ENCODE measurements at places on chromosomes 1 and 21. TPM values are rescaled to one million over a fixed set of nuclear protein-coding genes. Genes with fewer than 3 reads are reported as not detected.
A peak's percentile ranks its signal among the peaks of the same experiment; 100 is the strongest.

The GBP6 gene
- 0.23 TPM for total RNA-seq

DNA sequence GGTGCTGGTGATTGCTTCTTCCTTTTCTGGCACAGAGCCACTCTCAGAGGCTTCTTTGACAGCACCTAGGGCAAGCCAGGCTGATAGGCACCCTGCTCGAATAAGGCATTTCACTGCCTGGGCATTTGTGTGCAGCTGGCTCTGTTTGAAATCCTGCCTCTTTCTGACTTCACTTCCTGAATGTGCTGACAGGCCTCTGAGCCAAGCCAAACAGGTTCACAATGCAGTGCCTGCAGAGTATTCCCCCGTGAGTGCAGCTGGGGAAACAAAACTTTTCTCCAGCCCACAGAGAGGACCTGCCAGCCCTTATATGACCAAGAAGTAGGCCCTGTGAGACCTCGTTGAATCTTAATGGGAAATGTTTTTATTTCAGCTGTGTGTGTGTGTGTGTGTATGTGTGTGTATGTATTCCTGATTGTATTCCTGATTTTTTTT lies 10.4 kb downstream of the JUN start:
- peak; percentile 77 for DNase-seq

DNA sequence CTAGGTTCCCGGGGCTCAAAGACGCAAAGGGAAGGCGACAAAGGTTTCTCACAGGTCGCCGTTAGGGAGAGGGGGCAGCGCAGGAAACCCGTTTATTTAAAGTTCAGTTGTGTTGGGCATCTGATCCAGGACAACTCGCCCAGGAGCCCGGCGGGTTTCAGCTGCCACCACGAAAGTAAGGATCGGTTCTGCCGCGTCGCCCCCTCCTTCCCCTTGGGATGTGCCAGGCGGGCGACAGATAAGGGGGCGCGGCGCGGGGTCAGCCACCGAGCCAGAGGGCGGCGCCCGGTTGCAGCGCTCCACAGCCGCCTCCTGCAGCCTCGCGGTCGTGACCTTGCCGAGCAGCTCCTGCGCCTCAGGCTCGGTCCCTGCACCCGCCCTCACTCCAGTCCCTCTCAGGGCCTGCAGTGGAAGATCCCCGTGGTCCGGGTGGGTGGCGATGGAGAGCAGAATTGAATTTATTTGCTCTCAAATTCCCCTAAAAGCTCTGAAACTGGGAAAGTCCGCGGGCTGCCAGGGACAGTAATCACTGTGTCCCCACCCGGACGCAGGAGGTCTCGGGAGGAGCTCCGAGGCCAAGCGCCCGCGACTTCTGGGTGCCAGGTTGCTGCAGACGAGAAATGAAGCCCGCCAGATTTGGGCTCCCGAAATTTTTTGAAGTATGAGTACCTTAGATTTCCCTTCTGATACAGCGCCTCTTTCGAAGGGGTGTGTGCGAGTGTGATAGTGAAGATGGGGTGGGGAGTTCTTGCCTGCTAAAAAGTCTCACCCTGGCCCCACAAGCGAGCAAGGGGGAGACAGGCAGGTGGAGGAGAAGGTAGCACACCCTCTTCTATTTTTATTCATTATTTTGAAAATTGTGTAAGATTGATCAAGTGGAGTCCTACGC lies 28.4 kb upstream of the NFIA start:
- peak; percentile 72 for DNase-seq

DNA sequence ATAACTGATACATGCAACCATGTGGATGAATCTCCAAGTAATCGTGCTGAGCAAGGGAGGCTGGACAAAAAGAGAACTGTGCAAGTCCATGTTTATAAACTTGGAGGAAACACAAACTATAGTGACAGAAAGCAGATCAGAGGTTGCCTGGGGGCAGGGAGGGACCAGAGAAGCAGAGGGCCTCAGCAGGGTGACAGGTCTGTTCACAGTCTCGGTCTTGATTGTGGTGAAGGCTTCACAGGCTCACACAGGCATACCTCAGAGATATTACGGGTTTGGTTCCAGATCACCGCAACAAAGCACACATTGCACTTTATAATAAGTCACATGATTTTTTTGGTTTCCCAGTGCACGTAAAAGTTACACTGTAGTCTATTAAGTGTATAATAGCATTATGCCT lies 28.5 kb downstream of the ACOT7 start:
- no peak for DNase-seq

- DNase-seq: no peak
Observed at GRCh38 chr1:20074725-20075171, 4.8 kb downstream of the PLA2G5 start.

- no peak for DNase-seq
Observed at GRCh38 chr1:38340409-38340808, 293.8 kb upstream of the POU3F1 start.

DNA sequence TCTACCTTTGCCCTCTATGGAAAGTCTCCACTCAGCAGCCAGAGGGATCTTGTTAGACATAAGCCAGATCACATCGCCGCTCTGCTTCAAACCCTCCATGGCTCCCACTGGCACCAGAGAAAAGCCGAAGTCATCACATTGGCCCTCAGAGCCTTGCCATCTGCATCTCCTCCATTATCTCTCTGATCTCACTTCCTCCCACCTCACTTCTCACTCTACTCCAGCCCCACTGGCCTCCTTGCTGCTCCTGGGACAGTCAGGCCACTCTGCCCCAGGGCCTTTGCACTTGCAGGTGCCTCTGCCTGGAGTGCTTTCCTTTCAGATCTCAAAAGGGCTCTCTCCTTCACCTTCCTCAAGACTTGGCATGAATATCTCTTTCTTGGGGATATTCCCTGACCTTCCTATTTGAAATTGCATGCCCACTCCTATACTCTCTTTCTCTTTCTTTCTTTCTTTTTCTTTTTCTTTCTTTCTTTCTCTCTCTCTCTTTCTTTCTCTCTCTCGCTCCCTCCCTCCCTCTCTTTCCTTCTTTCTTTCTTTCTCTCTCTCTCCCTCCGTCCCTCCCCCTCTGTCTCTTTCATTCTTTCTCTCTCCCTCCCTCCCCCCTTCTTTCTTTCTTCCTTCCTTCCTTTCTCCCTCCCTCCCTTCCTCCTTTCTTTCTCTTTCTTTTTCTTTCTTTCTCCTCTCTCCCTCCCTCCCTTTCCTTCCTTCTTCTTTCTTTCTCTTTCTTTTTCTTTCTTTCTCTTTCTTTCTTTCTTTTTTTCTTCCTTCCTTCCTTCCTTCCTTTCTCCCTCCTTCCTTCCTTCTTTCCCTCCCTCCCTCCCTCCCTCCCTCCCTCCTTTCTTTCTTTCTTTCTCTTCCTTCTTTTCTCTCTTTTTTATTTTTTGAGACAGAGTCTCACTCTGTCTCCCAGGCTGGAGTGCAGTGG lies 96.0 kb upstream of the CASZ1 start:
- DNase-seq: no peak

DNA sequence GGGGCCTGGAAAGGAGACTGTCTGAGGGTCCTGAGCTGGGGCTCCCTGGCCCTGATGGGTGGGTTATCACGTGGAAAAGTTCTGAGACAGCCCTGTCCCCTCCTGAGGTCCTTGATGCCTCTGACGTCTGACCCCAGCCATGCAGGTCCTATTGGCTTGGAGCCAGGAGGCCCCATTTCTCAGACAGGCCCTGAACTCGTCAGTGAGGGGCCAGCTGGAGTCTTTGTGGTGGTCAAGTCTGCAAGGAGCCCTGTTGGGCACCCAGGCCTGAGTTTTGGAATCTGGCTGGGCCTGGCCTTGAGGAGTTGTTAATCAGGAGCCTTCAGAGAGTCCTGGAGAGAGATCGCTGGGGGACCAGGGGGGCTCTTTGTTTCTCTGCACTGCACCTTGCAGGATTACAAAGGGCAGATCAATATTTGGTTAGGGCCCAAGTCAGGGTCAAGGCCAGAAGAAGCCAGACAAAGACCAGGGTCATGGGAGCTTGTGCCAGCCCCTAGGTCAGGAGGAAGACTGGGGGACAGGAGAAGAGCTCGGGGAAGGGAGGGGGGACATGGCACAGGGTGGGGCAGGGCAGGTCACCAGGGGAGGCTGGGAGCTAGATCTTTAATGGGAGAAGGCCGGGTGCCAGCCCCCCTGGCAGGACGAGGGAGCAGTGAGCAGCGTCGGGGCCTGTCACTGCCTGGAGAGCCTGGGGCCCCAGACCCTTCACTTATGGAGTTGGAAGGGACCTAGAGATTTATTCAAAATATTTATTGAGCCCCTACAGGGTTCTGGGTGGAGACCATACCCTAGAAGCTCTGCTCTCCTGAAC lies 83.2 kb downstream of the PTPRU start:
- DNase-seq: no peak

The SRSF10 gene
- total RNA-seq: 56.0 TPM

The PDE9A gene
- total RNA-seq: 2.5 TPM

DNA sequence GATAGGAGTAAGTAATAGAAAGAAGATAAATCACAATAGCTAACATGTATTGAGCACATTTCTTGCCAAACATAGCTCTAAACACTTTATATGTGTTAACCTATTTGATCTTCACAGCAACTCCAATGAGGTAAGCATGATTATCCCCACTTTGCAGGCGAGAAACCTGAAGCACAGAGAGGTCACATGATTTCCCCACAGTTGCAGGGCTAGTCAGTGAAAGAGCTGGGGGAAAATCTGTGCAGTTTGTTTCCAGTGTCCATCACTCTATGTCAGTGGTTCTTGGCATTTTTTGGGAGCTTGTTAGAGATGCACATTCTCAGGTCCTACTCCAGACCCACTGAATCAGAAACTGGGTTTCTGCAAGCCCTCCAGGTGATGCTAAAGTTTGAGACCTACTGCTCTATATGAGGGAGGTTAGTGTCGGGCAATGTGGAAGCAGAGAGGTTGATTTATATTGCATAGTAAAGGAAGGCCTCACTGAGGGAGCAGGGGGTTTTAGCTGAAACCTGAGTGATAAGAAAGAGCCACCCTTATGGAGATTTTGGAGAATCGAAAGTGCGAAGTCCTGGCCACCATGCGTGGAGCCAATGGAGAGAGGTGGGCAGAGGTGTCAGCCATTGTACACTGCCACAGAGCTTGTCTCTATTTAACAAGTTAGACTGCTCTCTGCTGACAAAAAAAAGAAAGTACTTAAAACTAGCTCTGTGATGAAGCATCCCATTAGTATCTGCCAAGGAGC lies 20.9 kb downstream of the MCOLN3 start:
- DNase-seq: no peak

- peak; percentile 69 for DNase-seq
Observed at GRCh38 chr1:26276432-26276838, 3.5 kb upstream of the SH3BGRL3 start.

DNA sequence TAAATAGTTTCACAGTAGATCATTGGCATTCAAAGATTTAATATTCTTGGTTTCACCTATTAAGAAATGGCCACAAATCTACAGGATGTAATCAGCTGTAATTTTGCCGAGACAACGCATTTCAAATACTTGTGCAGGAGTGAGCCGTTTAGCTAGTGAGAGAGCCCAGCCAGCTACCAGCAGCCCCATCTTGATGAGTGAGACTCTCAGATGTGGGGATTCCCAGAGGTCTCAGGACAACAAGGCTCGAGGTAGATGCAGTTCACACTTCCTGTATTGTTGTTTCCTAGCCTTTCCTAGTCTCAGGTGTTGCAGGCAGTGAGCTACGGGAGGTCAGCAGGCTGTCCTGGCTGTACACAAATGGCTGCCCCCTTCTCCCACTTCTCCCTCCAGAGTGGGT lies 108.6 kb downstream of the PBX1 start:
- DNase-seq: no peak

DNA sequence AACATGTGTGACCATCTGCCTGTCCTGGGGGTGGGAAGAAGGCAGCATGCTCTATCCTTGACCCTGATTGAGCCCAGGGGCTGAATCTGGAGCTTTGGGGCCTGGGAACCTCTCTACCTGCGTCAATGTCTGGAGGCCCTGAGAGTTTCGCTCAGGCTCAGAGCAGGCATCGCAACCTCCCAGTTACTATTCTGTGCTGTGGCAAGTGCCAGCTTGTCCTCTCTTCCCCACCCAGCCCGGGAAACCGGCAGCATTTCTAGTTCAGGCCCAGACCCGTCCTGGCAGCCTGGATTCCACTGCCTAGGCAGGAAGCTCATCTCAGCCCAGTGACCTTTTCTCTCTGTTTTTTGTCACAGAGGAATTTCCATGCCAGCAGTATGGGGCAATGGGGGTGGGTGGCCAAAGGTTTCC lies 10.0 kb upstream of the IRF6 start:
- no peak for DNase-seq

DNA sequence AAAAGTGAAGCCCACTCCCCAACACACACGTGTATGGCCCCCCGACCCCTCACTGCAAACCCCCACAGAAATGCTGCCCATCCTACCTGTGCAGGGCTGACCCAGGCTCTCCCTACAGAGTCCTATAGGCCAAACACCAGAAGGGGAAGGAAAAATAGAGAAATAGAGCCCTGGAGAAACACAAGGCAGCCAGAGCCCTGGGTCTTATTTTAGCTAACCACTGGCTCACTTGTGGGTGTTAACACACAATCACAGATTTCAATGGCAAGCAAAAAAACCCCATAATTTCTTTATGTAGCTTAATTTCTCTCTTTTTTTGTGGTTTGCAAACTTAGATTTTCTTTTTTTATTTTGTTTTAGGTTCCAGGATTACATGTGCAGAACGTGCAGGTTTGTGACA lies 989 bp upstream of the PIGR start:
- no peak for DNase-seq

DNA sequence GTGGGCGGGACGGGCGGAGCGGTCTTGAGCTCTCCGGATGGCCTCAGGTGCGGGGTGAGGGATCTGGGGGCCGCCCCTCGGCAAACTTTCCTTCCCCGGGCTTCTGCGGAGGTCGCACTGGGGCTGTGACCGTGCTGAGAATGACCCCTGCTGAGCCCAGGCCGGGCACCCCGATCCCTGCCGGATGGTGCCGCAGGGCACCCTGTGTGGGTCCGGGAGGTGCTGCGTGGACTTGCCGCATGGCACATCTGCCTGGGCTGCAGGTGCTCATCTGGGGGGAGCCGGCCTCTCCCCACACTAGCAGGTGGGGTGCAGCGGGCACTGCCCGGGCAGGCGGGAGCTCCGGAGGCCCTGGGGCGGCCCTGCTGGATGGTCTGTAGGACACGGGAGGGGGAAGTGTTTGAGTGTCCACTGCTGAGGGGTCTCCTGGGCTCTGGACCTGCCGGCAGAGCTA lies 31.8 kb upstream of the PEX10 start:
- DNase-seq: no peak

DNA sequence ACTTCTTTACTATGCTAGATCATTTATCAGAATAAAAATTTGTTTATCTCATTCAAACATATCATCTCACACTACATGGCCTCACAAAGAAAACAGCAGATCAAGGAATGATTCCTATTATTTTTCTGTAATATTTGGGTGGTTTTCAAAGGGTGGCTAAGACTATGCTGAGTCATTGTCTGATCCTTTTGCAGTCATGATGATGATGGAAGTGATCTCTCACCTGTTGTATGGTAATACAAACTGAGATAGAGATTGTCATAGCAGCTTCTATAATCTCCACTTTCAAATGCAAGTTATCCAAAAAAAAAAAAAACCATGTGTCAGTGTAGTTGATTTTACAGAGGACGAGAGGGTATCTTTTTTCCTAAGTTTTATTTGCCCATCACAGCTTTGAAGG lies 37.2 kb upstream of the GBP5 start:
- DNase-seq: no peak

GRCh38 chr1:11925938-11926292 lies 312 bp downstream of the KIAA2013 start:
- DNase-seq: no peak

GRCh38 chr1:2291577-2291976 lies 63.5 kb downstream of the SKI start:
- no peak for DNase-seq

GRCh38 chr21:38628349-38628748 lies 130.1 kb upstream of the ERG start:
- no peak for DNase-seq

GRCh38 chr1:111203681-111204200 lies 3.3 kb upstream of the DENND2D start:
- peak; percentile 89 for DNase-seq
